CD4-positive, alpha-beta T cell treated with Interleukin-17A for 1 hour (primary cell): ENCODE measurements at places on chromosomes 6 and 20.

DNA sequence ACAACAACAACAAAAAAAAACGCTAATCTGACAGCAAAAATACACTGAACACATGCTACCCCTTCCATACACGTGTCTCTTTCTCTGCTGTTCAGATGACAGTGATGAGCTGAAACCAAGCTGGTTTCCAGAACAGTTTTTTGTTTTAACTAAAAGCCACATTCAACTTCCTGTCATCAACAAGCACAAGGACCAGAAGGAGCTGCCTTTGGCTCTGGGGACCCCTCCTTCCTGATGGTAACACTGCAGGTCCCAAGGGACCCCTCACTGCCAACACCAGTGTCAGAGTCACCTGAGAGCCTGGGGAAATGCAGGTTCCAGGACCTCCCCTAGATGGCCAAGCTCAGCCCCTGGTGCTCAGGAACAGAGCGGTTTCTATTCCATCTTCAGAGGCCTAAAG lies 6.0 kb downstream of the CST7 start:
- DNase-seq = peak; percentile 41

DNA sequence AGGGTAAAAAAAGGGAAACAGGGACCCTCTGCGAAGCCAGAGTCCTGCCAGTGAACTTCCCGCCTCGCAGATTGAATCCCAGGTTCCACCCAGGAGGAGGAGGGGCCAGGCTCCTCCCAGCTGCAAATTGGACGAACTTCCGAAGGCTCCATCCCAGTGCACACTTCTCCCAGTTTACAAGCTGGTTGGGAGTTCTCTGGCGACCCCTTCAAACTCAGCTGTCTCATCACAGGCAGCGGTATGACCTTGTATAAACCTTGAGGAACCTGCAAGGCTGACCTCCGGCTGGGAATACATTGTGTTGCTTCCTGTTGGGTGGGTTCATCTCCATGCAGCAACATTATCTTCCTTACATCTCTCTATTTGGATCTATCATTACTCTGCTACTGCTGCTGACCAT lies 962.7 kb downstream of the GRIK2 start:
- no peak for DNase-seq

- DNase-seq = no peak
Measured at GRCh38 chr6:93900142-93900541, 480.8 kb upstream of the EPHA7 start.

DNA sequence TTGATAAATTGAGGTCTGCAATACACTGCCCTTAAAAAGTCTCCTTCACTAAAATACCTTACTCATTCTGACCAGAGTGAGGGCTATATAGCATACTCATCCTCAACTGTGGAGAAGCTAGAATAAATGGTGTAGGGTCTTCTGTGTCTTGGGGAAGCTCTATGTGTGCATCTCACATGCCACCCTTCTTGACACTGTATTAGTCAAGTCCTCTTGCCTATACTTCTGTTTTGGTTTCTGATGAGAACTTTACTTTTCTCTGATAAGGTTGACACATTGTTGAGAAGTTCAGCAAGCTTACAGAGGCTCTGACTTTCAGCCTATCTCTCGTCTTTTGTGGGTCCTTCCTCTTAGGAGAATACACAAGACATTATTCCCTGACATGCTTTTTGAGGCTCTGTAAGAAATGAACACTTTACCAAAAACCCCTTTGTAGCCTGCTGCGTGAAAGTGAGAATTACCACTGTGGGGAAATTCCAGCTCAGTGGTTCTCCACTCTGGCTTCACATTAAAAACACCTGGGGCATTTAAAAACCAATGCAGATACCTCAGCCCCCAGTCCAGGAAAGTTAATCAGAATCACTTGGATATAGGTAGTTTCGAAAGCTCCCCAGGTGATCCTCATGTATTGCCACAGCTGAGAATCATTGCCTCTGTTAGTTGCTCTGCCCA lies 372.1 kb upstream of the HS3ST5 start:
- DNase-seq = no peak
